CD4-positive, alpha-beta T cell (primary cell): ENCODE measurements at places on chromosomes 2 and 18.

DNA sequence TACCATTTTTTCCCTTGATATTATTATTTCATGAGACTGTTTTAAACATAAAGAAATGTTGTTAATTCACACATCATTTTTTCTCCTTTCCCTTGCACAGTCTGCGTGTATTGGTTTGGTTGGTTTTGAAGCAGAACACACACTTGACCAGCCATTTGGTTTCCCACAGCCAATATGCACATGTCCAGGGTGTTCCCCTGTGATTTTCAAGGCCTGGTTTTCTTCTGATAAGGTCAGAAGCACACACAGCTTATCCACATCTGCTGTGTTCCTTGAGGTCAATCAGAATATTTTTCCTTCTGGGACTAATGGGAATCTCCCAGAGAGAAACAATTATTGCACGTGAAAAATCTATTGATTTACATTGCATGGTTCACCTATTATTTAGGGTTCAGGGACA lies 103.2 kb upstream of the EFEMP1 start:
- no peak for DNase-seq

DNA sequence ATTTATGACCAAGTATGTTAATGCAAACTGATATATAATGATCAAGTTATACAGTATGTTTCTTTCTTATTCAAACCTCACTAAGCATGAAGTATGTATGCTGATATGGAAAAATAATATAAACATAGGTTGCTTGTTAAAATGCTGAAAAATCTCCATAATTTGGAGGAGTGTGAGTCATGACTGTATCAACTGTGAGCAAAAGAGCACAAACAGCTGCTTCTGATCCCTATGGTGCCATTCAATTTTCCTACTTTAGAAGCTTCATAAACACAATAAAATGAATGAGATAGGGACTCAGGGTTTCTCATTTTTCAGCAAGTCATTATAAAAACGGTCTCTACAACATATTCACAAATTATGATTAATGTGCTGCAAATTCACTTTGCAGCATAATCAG lies 129.9 kb upstream of the TFPI start:
- no peak for DNase-seq

- DNase-seq, result no peak
Observed at GRCh38 chr2:200341376-200341775, 34.9 kb downstream of the SPATS2L start.

- DNase-seq, result no peak
Observed at GRCh38 chr2:112658301-112658700, 12.6 kb downstream of the SLC20A1 start.

- no peak for DNase-seq
Observed at GRCh38 chr2:219274361-219274921, 4.7 kb upstream of the DNAJB2 start.

DNA sequence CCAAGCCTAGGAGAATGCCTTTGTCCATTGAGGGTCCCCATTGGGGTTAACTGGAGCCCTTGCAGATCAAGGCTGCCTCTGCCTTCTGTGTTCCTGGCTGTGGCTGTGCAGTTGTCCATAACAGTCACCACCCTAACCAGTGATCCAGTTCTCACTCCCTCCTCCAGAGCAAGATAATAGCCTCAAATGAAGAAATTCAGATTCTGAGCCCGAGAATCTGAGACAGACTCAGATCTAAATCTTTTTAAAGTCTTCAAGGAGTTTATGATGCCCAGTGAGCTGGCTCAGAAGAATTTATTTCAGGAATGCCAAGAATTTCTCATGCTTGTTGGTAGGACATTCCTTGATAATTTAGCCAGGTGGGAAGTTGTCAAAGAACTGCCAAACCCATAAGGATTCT lies 44.3 kb upstream of the RAB6C start:
- no peak for DNase-seq

- no peak for DNase-seq
Observed at GRCh38 chr2:171855401-171855800, 38.6 kb downstream of the SLC25A12 start.

DNA sequence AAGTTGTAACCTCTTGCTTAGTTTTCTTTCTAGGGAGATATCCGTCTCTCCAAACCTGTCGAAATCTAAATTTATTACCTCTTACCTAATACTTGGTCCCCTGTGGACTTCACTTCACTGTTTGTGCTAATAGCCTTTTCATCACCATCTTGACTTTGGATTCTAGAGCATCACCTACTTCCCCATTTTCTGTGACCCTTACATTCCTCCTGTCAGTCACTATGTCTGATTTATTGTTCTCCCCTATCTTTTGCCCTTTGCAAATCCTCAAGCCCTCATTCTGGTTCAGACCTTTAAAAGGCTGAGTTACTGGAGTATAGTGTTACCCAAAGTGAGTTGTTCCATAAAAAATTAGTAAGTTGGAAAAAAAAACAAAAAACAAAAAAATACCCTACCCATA lies 7.5 kb downstream of the MYO1B start:
- no peak for DNase-seq

DNA sequence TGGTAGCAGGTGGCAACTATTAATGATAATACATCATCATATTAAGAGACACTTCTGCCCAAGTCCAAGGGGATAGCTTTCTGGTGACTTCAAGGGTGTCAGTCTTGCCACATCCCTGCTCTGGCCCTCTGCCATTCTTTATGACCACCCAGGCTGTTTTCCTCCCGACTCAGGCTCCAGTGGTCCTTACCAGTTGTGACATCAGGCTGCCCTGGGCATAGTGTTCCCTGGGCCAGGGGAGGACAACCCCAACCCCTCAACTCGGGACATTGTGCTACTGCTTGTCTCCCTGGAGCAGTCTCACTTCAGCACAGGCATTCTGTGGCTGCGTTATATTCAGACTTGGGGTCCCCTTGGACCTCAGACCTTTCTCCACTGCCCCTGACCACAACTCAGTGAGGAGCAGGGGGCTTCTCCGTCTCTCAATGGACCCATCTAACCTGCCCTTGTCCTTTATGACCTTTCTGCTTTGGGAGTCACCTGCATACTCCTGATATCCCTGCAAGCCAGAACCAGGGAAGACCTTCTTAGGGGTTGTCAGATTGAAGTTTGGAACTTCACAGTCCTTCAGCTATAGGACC lies 12.8 kb downstream of the DNAJB2 start:
- no peak for DNase-seq

DNA sequence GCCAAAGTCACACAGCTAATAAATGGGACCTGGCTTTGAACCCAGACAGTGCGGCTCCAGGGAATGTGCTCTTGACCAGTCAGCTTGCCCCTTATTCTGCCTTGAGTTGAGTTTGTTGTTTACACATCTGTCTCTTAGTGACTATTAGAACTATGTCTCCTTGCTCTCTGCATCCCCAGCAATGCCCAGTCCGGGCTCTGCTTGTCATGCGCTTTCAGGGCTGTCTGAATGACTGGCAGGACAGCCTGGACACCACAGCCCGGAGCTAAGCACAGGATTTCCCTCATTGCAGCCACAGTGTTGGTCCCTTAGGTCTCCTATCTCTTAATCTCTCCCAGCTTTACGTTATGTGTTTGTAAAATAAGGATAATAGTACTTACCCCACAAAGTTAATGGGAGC lies 246.4 kb upstream of the RAB12 start:
- no peak for DNase-seq
